Foreskin fibroblast (primary cell): ENCODE measurements at places on chromosomes 1 and 21.

DNA sequence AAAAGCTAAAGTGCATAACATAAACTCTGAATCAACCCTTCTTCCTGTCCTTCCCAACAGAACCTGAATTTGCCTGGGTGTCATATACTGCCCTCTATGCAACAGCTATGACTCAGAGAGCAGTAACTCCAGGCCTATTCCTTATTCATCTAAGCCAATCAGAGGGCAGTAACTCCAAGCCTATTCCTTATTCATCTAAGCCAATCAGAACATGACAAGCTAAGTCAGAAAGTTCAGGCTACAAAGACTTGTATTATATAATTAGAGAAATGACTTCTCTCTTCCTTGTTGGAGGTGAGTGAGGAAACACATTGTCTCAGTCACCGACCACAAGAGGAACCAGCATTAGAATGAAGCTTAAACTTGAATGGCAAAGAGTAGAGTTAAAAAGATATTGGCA is 26.2 kb upstream of the TADA1 start:
- peak; percentile 12 for DNase-seq

- no peak for DNase-seq
Observed at GRCh38 chr1:240522122-240522822, 89.7 kb downstream of the GREM2 start.

GRCh38 chr1:207058252-207058651 is 5.2 kb downstream of the PFKFB2 start:
- DNase-seq, result no peak

DNA sequence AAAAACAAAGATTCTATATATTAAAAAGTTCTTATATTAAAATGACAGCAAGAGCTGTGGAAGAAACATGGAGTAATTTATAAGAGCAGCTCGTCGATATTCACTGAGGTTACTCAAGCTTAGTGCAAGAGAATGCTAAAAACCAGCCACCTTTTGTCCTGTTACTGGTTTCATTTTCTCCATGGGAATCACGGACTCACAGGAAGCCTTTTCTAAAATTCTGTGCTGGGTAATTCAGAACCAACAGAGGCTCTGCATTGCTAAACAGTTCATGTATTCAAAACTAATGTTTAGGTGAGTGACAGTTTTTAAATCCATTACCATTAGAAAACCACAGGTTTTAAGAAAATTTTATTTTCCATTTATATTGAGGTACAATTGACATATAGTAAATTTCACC is 147.8 kb upstream of the MAP1LC3C start:
- peak; percentile 3 for DNase-seq

GRCh38 chr21:42862774-42863503 is 16.4 kb downstream of the WDR4 start:
- DNase-seq, result no peak
